ENCODE measurements at places on chromosomes 12 and 14. TPM values are rescaled to one million over a fixed set of nuclear protein-coding genes. Genes with fewer than 3 reads are reported as not detected.
A peak's percentile ranks its signal among the peaks of the same experiment; 100 is the strongest.

DNA sequence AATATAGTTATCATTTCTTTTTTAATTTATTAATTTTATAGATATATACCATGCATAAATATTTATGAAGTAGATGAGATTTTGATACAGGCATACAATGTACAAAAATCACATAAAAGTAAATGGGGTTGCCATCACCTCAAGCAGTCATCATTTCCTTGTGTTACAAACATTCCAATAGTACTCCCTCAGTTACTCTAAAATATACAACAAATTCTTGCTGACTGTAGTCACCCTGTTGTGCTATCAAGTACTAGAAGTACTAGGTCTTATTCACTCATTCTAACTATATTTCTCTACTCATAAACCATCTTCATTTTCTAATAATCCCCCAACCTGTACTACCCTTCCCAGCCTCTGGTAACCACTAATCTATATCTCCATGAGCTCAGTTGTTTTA, 432.6 kb upstream of the SYT1 start:
- H3K4me3 ChIP-seq, result no peak overlapping the region
- peaks cover 2% of the 10 kb centered on the region for H3K4me1 ChIP-seq
- no peaks in the 10 kb centered on the region for H3K27me3 ChIP-seq
- H3K27ac ChIP-seq, result no peak overlapping the region
- no peak for DNase-seq
- no peaks in the 10 kb centered on the region for H3K36me3 ChIP-seq

The DPPA3 gene
- not detected for total RNA-seq

- DNase-seq, result no peak
- H3K36me3 ChIP-seq, result no peaks in the 10 kb centered on the region
- peaks cover 12% of the 10 kb centered on the region for H3K27me3 ChIP-seq
- H3K27ac ChIP-seq, result no peak overlapping the region
- no peaks in the 10 kb centered on the region for H3K4me1 ChIP-seq
Observed at GRCh38 chr12:105281694-105282049, 45.7 kb upstream of the APPL2 start.

DNA sequence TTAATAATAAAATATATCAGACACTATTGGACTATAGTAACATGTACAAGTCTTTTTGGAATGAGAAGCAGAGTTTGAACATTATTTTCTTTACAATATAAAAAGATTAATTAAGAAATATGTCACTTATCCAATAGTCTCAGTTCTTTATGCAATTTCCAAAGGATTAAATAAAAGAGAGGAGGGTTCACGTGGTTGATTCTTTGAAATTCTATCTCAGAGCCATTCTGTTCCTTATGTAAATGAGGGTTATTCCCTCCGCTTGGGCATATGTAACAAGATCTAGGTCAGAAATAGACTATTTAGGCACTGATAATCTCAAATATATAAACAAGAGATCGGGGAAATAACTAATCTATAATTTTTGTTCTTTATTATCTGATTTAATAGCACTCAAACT, 2.1 kb upstream of the TUBA1A start:
- H3K27me3 ChIP-seq, result peaks cover 3% of the 10 kb centered on the region
- peaks cover 13% of the 10 kb centered on the region for H3K36me3 ChIP-seq
- no peak overlapping the region for H3K4me3 ChIP-seq
- no peak overlapping the region for H3K27ac ChIP-seq

- no peak overlapping the region for H3K27ac ChIP-seq
- H3K4me1 ChIP-seq, result no peaks in the 10 kb centered on the region
- no peak overlapping the region for H3K4me3 ChIP-seq
- H3K36me3 ChIP-seq, result no peaks in the 10 kb centered on the region
- H3K27me3 ChIP-seq, result peaks cover 8% of the 10 kb centered on the region
Observed at GRCh38 chr14:98692832-98693231, 579.2 kb downstream of the BCL11B start.

GRCh38 chr12:100215209-100215608, 14.6 kb downstream of the ACTR6 start:
- no peak for DNase-seq
- no peaks in the 10 kb centered on the region for H3K4me1 ChIP-seq
- no peaks in the 10 kb centered on the region for H3K27me3 ChIP-seq
- H3K36me3 ChIP-seq, result peaks cover 12% of the 10 kb centered on the region
- no peak overlapping the region for H3K27ac ChIP-seq
- H3K4me3 ChIP-seq, result no peak overlapping the region

DNA sequence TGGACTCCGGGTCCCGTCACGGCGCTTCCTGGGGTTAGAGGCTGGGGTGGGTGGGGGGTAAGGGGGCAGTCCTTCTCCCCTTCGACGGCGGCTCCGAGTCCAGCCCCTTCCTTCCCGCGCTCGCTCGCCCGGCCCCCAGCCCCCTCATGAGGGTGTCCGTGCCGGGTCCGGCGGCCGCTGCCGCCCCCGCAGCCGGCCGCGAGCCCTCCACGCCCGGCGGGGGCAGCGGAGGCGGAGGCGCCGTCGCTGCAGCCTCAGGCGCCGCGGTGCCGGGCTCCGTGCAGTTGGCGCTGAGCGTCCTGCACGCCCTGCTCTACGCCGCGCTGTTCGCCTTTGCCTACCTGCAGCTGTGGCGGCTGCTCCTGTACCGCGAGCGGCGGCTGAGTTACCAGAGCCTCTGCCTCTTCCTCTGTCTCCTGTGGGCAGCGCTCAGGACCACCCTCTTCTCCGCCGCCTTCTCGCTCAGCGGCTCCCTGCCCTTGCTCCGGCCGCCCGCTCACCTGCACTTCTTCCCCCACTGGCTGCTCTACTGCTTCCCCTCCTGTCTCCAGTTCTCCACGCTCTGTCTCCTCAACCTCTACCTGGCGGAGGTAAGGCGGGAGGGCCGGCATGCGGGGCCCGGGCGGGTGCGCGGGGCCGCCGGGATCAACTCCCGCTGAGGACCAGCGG, 500 bp downstream of the GPR137C start:
- H3K4me1 ChIP-seq, result peaks cover 15% of the 10 kb centered on the region
- H3K27me3 ChIP-seq, result no peaks in the 10 kb centered on the region
- peak; percentile 74 for DNase-seq
- peak overlapping the region; percentile 94 for H3K27ac ChIP-seq
- H3K4me3 ChIP-seq, result peak overlapping the region; percentile 99

The KLRF1 gene
- total RNA-seq, result not detected

The EML5 gene
- total RNA-seq, result 2.6 TPM
